ENCODE measurements at places on chromosomes 5 and 9.

GRCh38 chr5:112159435-112159834 lies 259.6 kb downstream of the EPB41L4A start:
- DNase-seq: no peak

DNA sequence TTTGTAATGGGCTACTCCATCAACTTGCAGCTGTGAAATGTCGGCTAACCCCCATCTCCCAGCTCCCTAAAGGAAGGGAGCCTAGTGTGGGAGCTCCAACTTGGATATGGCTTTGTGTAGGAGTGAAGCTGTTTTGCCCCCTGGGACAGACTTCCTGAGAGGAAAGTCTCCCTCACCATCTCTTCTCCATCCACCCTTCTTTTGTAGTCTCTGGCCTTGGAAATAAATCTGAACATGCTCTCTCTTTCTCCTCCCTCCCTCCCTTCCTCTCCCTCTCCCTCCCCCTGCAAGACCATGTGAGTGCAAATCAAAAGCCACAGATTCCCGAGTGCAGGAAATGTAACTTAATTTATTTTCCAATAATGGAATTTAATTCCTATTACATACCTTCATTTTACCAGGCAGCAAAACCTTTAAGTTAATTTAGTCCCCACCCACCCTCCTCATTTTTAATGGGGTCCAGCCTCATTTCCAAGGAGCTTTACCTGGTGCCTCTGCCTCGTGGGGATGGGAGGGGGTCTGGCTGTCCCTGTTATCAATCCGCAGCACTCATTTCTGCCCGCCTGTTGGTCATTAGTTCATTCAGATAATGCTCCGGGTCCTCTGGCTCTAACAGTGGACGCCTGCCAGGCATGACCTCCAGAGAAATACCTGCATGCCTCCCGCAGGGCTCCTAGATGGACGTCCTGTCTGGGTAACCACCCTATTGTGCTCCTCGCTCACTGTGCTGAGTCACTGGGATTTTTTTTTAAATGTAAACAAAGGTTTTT lies 122.9 kb upstream of the TAF11L2 start:
- DNase-seq: no peak

DNA sequence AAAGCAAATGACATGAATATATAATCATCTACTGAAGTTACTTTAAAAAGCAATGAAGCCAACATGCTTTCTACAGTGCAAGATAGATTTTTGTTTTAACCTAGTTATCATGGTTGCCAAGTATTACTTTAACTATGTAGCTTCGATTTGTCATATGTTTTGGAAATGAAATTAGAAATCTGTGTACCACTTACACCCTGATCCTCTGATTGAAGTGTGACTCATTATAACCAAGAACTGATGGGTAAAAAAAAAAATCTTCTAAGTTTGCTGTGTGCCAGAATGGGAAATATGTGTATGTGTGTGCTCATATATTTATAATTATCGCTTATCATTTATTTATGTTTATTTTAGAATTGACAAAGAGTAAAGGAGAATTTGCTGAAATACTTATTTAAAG lies 9.1 kb upstream of the CDC42SE2 start:
- DNase-seq: no peak

DNA sequence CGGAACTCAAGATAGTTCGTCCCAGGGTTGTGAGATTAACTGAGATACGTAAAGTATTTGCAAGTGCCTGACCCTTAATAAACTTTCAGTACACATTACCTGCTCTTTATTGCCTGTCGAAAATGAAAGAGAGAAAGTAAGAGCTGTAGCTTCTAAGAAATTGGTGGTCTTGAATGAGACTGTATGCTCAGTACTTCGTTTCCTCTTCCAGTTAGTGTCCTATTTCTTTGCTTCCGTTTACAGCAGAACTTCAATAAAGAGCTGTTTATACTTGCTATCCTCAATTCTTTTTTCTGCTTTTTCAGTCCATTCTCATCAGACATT lies 534 bp downstream of the SRFBP1 start:
- DNase-seq: no peak

- peak; percentile 52 for DNase-seq
Measured at GRCh38 chr9:25724424-25724823, 46.2 kb upstream of the TUSC1 start.

DNA sequence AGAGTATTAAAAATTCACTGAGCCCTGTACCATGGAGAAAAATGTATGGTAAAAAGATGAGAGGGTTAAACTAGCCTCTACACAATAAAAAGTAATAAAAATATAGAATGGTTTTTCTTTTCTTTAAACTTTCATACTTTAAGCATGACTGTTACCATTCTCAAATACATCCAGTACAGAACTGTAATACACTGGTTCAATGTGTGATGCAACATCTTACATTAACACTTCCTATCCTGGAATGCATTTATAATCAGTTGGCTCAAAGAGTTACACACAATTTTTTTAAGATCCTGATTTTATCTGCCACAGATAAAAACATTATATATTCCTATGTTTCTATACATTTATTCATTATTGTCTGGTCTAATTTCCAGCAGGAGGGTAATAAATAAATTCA lies 4.7 kb downstream of the GNAQ start:
- peak; percentile 67 for DNase-seq

- no peak for DNase-seq
Measured at GRCh38 chr9:13244181-13244580, 35.3 kb downstream of the MPDZ start.

DNA sequence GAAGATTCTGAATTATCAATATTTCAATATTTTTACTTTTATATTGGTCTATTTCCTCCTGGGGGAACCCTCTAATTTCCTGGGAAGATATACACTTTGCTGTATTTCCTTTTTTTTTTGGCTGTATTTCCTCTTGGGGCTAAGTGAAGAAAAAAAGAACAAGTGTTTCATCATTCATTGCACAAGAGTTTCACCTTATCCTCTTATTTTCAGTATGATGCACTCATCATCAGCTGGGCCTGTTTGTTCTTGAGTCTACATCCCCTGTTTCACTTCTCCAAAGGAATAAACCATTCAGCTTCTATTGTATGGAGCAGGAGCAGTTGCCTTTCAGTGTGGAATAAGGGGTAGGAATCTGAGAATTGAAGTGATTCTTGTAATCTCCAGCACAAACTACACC lies 210.8 kb downstream of the FAM170A start:
- no peak for DNase-seq

- no peak for DNase-seq
Measured at GRCh38 chr5:76810236-76810635, 8.6 kb upstream of the F2RL1 start.

DNA sequence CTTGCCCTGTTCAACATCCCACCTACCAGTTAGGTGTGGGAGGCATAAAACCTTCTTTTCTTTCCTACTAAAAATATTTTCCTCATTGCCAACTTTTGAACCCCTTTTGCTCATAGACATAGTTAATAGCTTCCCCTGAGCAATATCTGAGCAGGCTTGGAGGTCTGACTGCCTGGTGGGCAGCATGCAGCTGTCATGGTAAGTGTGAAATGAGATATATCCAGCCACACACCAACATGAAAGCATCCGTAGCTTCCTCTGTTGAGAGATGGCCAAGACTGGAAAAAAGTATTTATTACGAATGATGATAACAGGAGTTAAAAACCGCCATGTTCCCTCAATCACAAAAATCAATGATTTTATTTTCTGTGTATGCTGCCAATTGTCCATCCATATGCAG lies 190.1 kb downstream of the TMEM38B start:
- no peak for DNase-seq

DNA sequence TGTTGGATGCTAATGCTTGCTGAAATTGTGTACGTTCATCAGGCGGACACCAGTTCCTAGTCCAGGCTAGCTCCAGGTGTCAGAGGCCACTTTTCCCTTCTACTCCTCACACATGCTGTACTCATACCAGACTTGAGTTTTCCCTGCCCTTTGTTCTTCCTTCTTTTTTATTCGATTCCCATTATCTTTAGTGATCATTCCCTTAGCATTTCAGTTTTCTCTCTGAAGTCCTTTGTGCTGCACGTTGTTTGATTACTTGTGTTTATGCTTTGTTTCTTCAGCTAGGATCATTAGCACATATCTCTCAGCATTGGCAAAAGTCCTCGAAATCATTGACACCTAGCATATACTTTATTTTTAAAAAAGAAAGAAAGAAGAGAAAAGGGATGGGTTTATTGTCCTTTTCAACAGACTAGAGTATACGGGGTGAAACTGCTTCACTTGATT lies 409 bp upstream of the COX7C start:
- DNase-seq: no peak

DNA sequence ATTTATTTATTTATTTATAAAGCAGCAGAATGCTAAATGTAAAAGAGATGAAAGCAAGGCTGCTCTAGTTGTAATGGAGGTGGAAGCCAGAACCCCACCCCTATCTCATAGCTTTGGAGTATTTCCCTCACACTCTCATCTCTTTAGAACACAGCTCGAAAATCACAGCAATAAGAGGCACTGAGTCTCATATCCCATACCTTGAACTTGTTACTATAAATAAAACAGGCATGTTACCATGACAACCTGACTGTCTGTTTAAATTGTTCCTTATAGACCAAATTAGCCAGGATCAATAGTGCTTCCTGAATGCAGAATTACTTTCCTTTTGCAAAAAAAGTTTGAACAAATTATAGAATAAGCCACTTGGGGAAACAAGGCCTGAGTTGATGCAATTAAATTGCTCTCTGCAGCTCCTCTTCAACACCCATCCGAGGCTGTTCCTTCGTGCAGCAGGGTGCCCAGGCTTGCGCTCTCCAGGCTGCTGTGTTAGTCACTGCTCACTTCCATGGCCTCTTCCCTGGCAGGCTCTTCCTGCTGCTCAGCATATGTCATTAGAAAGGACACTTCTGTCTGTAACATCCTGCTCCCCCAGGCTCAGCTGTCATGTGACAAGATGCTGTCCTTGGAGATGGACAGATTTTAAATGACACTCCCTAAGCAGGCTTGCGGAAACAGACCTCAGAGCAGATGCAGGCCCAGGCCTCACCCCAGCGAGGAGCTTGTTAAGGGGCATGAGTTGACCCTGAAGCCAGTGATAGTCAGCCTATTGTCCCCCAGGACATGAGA lies 120.2 kb downstream of the CARTPT start:
- no peak for DNase-seq

DNA sequence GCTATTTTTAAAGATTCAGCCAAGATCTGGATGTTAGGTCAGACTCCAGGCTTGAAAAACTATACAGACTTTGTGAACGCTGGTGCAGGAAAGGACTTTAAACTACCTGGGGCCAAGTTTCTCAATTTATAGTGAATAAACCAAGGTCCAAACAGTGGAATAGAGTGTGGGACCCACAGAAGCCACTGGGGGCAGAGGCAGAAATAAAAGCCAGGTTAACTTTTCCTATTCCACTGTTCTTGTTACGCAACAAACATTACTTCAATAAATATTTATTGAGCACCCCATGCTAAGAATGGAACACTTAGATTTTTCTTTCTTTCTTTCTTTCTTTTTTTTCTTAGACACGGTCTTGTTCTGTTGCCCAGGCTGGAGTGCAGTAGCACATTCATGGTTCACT lies 11.0 kb upstream of the HAVCR1 start:
- no peak for DNase-seq

GRCh38 chr5:14872070-14872989 lies 752 bp upstream of the ANKH start:
- DNase-seq: peak; percentile 22

DNA sequence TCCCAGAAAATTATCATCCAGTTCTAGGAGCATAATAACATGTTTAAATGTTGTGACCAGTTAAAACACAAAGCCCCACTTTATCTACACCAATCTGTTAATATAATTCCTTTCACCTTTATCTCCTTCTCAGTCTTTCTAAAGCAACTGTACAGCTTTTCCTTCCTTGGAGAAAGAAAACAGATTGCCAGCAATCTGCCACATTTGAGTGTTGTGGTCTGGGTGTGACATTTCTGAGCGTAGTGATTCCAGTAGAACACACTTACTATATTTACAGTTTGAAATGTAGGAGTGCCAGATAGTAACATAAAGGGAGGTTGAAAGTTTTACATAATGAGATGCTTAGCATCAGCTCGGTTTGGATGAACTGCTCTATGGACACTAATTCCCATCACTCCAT lies 76.1 kb downstream of the KCNN2 start:
- DNase-seq: no peak

- DNase-seq: peak; percentile 48
Measured at GRCh38 chr5:175254155-175254554, 189.8 kb downstream of the DRD1 start.

GRCh38 chr5:97101189-97101910 lies 41.1 kb downstream of the LIX1 start:
- DNase-seq: no peak

- peak; percentile 22 for DNase-seq
Measured at GRCh38 chr5:173602423-173602822, 14.0 kb downstream of the BOD1 start.

GRCh38 chr9:120870206-120870605 lies 6.8 kb downstream of the PHF19 start:
- no peak for DNase-seq

DNA sequence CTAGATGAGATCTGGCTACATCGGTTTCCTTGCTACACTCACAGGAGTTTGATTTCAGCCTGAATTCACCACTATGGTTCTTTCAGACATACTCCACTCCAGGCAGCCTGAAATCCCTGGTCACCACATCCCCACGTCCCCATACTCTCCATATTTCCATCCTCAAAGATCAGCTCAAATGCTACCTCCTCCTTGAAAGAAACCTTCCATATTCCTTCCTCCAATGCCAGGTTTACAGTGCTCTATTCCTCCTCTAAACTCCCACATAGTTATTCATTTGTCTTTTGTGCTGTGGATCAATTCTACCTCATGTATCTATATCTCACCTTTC lies 151.7 kb downstream of the GLIS3 start:
- no peak for DNase-seq

DNA sequence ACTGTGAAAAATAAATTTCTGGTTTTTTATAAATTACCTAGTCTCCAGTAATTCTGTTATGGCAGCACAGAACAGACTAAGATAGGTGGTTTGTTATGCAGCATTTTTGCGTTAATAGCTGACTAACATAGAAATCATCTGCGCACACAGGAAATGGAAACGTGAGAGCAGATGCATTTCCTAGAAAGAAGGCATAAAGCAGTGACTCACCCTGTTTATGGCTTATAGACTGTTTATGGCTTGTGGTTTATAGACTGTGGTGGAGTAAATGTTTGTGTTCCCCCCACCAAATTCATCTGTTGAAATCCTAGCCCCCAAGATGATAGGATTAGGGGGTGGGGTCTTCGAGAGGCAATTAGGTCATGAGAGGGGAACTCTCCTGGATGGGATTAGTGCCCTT lies 18.3 kb upstream of the OSMR start:
- DNase-seq: peak; percentile 85

GRCh38 chr9:86407022-86407421 lies 52.8 kb upstream of the TUT7 start:
- peak; percentile 47 for DNase-seq

DNA sequence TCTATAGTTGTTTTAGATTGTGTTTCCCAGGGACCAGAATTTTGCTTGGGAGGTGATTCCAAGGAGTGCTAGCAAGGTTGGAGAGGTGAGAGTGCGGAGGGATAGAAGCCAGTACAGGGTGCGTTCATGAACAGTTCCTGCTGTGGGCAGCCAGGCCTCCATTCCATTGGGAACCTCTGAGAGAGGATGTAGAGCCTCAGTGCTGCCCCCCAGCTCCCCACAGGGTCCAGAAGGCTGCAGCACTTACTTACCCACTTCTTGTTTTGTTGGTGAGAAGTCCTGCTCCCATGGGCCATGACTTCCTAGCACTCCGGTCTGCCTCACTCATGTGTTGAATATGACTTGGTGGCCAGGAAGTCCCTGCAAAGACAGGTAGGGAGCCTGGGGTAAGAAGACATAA lies 128.2 kb upstream of the GAS1 start:
- no peak for DNase-seq

All from fibroblast of skin of right quadriceps (primary cell).